Cerebellar nuclear complex (tissue), 1 donor: ENCODE measurements at places on chromosomes 7 and 10.

GRCh38 chr7:71465741-71466189 is 333.8 kb downstream of the GALNT17 start:
- DNase-seq, result no peak

GRCh38 chr7:103875718-103876117 is 113.7 kb downstream of the RELN start:
- DNase-seq, result no peak

DNA sequence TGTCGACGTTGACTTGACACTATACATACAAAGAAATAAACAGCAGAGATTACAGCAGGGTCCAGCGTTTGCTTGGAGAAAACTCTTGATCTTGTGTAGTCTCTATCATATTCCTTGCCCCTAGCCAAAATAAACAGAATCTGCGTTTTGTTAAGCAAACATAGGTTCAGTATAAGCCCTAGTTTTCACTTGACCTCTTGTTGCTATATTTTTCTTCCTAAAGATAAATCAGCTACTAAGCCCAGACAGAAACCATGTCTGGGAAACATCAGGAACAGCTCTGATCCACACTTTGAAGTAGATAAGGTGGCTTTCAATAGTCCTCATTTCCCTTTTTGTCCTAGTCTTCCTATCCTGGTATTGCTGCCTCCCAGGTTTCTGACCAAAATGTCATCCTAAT is 328.2 kb upstream of the MAGI2 start:
- DNase-seq, result no peak

- DNase-seq, result no peak
These were observed 354 bp upstream of the GIMAP5 start for GRCh38 chr7:150736864-150737263.

- no peak for DNase-seq
These were observed 41.8 kb upstream of the HYCC1 start for GRCh38 chr7:23055582-23056178.

GRCh38 chr7:150380463-150380862 is 1.3 kb downstream of the ZNF775 start:
- no peak for DNase-seq

GRCh38 chr7:89067048-89067447 is 271.5 kb upstream of the TEX47 start:
- no peak for DNase-seq

GRCh38 chr10:91743465-91743864 is 54.8 kb upstream of the TNKS2 start:
- no peak for DNase-seq

- DNase-seq, result no peak
These were observed 231.6 kb downstream of the ADK start for GRCh38 chr10:74382663-74383062.

DNA sequence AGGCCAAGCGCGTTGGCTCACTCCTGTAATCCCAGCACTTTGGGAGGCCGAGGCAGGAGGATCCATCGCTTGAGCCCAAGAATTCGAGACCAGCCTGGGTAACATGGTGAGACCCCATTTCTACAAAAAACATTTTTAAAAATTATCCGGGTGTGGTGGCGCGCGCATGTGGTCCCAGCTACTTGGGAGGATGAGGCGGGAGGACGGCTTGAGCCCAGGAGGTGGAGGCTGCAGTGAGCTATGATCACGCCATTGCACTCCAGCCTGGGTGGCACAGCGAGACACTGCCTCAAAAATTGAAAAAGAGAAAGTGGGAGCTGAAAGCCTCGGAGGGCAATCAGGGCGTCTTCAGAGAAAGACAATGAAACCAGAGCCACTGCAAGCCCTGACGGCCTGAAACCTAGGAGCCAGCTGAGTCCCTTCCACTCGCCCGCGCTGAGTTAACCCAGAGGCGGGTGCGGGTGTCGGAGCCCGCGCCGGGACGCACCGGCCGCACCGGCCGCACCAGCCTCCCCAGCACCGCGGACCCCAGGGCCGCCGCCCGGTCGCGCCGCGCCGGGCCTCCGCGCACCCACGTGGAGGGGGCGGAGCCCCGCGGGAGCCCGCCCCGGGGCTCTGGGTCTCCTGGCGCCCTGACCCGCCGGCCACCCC is 22.4 kb downstream of the ZFAND2A start:
- DNase-seq, result no peak

GRCh38 chr7:27104341-27105058 is 2.0 kb upstream of the HOXA2 start:
- DNase-seq, result no peak

GRCh38 chr10:11162828-11163599 is 145.3 kb downstream of the CELF2 start:
- DNase-seq, result no peak

GRCh38 chr7:92417913-92418312 is 29.4 kb upstream of the GATAD1 start:
- no peak for DNase-seq

- no peak for DNase-seq
These were observed 5.9 kb downstream of the VPS41 start for GRCh38 chr7:38903057-38903456.

DNA sequence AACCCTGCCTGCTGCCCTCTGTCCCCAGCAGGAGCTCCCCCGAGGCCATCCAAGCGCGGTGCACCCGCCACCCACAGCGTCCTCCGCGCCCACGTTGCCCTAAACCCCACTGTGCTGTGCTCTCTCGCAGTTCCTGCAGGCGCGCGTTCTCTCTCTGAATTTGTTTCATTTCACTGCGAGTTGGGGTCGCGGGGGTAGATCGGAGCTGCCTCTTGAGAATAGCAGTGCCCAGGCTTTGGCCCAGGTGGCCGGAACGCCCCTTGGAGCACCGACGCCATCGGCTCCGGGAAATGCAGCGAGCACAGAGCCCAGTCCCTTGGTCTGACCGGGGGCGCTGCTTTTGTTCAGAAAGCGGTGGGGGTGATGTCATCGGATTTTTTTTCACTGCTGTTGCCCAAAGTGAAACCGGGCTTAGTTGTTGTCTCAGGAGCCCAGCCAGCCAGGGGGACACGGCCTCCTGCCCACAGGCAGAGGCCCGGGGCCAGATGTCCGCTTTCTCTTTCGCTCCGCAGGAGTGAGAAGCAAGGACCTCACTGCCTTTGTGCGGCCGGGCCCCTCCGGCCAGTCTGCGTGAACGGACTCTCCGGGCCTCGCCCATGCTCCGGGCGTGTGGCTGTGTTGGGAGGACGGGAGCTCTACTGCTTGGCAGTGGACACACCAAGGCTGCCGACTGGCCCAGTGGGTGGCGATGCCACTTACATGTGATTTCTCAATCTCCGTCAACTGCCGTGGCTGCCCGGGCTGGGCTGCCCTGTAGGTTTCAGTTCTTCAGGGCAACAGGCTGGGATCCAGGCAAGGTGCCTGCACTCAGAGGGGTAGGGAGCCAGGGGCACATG is 43.1 kb downstream of the FOXK1 start:
- no peak for DNase-seq

- DNase-seq, result no peak
These were observed 59.5 kb upstream of the HECTD2 start for GRCh38 chr10:91350651-91351081.

GRCh38 chr10:88374392-88375175 is 208.5 kb downstream of the RNLS start:
- no peak for DNase-seq

GRCh38 chr7:12820777-12821176 is 133.3 kb downstream of the ARL4A start:
- DNase-seq, result no peak

DNA sequence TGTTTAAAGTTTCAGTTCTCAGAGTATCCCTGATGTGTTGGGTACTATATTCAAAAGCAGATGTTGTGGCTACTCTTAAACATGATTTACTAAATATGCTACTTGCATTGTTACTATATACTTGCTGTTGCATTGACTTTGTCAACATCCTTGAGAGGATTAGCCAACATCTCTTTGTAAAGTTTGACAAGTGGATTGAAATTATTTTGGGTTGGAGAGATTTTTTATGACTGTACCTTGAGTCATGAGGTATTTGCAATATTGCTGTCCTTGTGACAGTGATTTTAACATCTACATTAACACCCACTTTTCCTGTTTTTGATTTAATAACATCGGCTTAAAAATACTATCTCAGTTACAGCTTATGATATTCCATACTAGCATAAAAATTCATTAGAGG is 31.9 kb downstream of the MRC1 start:
- DNase-seq, result no peak

GRCh38 chr7:105689067-105689819 is 108.0 kb upstream of the EFCAB10 start:
- DNase-seq, result no peak

DNA sequence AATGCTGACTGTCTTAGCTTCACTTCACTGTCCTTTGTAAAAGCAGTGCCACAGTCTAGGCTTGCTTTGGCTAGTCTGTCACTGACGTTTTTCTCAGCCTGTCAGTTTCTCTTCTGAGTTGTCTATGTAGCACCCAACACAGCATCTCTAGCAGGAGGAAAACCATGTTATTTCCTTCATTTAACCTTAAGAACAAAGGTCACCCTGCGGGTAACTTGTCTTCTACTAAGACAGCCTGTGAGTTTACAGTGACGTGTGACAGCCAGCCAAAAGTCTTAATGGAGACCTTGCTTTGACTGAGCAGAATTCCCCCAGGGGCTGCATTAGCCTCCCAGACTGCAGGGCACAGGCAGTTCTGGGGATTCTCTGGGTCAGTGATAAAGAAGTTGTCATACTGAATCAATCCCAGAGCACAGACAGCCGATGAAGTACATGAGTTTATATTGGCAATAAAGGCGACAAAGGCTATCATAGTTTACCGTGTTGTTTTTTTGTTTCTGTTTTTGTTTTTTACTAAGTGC is 296.0 kb upstream of the KIAA1217 start:
- no peak for DNase-seq

DNA sequence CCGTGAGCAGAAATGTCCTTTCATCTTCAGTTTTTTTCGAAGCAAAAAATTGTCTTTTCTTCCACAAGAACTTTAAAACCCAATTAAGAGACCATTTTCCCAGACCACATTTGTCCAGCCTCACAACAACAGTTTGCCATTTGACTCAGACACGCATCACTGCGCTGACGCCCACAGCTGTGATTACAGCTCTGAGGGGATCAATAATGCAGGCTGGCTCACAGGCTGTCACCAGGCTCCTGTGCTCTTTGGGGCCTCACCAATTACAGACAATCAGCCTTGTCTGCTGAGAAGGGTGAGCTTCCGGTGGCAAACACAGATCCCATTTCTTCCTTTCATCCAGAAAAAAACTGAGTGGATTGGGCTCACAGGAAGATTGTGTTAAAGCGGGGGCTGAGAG is 33.3 kb downstream of the DDC start:
- no peak for DNase-seq

DNA sequence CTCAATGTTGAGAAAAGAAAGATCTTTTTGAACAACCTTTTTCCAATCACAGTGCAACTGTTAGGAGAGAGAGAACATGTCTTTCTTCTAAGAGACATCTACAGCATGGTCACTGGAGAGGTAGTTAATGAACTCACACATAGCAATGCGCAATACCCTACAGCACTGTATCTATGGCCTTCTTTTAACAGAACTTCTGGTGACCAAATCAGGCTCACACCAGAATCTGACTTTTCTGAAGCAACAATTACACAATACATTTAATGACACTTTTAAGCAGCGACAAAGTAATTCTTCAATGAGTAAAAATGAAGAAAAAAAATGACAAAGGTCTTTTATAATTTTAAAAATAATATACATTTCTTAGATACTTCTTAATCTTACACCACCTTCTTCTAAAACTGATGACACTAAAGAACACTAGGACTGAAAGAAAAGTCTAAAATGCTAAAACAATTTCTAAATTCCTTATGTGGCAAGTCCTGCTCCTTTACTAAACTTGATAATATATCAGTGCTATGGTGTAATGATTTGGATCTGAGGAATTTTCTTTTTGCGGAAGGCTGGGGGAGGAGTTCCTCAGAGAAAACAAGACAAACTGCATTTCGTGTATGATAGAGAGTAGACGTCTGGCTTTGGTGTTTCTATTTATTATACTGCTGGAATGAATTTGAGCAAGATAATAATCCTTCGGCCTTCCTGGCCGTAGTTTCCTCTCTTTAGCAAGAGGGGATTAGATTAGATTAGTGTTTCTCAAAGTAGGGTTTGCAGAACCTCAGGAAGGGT is 166.3 kb downstream of the ZNF438 start:
- DNase-seq, result no peak

DNA sequence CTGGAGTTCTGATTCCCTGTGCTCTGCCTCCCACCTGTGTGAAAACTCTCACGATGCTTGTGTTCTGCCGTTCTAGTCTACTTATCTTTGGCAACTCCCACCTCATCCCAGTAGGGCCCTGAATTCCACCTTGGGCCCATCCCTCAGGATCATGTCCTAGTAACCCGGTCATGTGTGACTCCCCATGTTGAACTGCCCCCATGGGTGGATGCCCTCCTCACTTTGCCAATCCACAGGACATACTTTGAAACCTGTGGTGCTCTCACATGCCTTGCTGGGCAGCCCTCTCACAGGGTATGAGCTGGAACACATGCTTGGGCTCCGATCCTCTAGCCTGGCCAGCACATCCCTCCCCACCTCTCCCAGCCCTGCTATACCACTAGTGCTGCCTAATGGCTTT is 3.8 kb upstream of the RBM33 start:
- no peak for DNase-seq

- DNase-seq, result no peak
These were observed 8.8 kb downstream of the TDRD1 start for GRCh38 chr10:114188001-114188400.

DNA sequence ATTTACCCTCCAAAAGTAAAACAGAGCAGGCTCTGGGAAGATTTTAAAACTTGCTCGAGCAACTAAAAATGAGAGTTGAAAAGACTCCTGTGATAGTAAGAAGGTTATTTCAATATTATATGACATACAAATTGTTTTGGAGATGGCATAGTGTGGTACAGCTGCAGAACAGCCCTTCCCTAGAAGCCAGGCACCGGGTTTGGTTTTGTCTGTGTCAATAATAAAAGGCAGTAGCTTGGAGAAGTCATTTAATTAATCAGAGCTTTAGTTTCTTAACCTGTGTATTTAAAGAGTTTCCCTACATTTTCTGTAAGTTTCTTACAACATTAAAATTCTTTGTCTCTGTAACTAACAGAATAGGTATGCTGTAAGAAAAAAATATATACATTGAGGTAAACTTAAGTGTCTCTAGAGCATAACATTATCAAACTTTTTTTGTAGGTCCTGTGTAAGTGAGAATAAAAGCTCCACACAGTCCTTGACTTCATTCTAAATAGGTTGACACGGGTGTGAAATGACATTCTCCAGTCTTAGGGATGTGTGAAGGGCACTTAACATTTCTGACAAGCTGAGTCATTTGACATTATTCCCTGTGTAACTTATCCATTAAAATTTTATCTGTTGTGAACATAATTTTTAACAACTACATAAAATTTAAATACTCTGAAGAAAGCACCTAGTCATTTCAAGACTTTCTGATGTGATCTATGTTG is 425.0 kb upstream of the ETV1 start:
- DNase-seq, result no peak

- no peak for DNase-seq
These were observed 282.3 kb downstream of the HGF start for GRCh38 chr7:81487516-81487915.

GRCh38 chr7:57417736-57418135 is 32.2 kb upstream of the ZNF716 start:
- DNase-seq, result no peak
